ENCODE measurements at places on chromosomes 5 and 9. TPM values are rescaled to one million over a fixed set of nuclear protein-coding genes. Genes with fewer than 3 reads are reported as not detected.

The C9orf85 gene
- 13.4 TPM for total RNA-seq

The C5orf58 gene
- not detected for total RNA-seq

The BASP1 gene
- 31.7 TPM for total RNA-seq

The NPR3 gene
- total RNA-seq: 1.3 TPM
